Stimulated activated CD4-positive, alpha-beta T cell treated with anti-CD3 and anti-CD28 coated beads, Interleukin-4, amount 100 ng/mL, for 48 hours (primary cell): ENCODE measurements at places on chromosomes 12 and 14.

DNA sequence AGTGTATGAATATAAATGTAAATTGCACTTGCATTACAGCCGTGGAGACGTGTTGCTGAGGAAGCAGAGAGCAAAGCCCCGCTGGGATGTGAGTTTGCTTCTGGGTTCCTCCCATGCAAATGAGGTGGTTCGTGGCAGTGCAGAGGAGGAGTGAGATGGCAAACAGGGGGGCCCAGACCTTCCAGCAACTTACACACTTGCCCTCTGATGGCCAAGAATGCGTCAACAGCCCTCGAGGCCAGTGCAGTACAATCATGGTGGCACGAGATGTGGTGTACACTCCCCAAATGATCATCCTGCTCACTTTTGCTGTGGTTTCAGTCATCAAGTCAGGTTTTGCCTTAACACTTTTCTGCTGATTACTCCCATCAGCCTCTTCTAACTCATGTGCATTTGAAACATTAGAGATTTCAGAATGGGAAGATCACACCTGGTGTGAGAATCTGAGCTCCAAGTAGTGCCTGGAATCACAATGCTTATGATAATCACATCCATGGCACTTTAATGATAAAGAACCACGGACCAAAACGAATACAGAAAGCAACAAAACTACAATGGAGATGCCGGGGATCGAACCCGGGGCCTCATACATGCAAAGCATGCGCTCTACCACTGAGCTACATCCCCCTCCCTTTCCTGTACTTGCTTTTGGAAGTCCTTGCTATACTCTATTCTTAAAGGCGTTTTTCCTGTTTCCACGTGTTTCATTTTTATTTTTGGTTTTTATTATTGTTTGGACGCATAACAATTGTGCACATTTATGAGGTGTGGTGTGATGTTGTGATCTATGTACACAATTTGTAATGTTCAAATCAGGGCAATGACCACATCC is 7.0 kb upstream of the UBC start:
- DNase-seq, result peak; percentile 79

GRCh38 chr14:53127151-53127550 is 26.0 kb downstream of the DDHD1 start:
- no peak for DNase-seq

DNA sequence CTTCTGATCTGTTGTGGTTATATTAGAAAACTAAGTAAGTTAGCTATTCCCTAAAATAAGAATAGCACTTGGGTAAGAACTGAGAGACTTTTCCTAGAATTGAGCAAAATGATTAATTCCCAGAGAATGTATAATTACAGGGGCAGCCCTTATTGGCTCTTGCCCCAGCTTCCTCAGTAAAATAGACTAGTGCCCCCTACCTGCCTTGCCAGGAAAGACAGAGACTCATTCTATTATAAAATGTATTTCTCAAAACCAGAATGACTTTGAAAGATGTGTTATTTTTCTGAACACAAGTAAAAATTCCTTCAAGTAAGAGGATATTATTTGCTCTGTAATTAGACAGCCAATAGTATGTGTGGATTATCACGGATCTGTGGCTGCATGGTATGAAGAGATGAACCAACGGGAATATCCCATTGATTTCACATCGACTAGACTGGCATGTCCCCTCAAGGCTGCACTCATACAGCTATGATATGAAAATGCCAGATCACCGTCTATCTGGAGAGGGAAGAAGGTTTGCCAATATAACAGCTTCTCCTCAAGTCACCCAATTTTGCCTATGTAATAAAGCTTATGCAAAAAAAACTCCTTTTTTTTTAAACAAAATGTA is 7.4 kb upstream of the GLRX5 start:
- no peak for DNase-seq

GRCh38 chr14:99171396-99171795 is 100.6 kb downstream of the BCL11B start:
- DNase-seq, result no peak

- DNase-seq, result no peak
These were observed 38.3 kb upstream of the CATSPERB start for GRCh38 chr14:91770185-91770584.

DNA sequence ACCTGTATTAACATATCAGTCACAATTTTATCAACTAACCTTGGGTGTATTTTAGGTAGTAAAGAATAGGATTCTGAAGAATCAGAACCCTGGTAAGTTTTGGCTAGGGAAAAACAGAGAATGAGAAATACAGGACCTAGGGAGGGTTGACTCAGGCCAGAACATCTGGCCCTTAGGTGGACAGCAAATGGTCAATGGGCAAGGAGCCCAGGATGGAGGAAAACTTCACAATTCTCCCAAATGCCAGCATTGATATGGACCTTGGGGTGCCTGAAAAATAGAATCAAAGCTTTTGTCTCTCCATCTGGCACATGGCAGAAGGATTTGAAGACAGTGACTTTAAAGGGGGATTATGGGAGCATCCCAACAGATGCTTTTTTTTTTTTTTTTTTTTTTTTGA is 32.7 kb upstream of the PRPF39 start:
- no peak for DNase-seq

DNA sequence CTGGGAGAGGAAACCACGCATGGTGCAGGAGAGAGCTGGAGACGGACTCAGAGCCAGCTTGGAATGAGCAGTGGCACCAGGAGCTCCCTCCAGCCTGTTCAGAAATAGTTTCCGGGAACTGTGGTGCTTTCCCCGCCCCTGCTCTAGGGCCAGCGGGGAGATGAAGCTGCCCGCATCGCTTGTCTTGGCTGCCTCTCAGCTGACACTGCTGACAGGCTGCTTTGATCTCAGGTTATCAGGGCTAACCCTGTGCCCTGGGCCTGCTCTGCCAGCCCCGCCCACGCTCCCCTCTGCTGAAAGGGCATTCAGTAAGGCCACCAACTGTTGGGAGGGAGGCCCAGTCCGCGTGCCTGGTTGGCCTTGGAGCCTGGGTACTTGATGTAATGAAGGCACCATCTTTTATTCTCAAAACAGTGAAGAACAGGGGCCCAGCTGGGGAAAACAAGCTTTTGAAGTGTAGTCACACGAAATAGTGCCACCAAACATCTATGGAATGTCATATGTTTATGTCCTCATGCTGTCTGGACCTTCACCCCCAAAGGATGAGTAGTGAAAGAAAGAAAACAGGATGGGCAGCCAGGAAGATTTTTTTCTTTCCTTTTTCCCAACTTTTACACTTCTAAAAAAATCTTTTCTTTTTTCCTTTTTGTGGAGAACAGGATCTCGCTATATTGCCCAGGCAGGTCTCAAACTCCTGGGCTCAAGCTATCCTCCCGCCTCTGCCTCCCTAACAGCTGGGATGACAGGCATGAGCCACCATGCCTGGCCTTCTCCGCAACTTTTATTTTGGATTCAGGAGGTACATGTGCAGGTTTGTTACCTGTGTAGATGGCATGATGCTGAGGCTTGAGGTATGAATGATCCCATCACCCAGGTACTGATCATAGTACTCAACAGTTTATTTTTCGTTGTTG is 115.9 kb upstream of the TBX3 start:
- no peak for DNase-seq

- DNase-seq, result no peak
These were observed 69.9 kb upstream of the FOXN3 start for GRCh38 chr14:89486961-89487360.

DNA sequence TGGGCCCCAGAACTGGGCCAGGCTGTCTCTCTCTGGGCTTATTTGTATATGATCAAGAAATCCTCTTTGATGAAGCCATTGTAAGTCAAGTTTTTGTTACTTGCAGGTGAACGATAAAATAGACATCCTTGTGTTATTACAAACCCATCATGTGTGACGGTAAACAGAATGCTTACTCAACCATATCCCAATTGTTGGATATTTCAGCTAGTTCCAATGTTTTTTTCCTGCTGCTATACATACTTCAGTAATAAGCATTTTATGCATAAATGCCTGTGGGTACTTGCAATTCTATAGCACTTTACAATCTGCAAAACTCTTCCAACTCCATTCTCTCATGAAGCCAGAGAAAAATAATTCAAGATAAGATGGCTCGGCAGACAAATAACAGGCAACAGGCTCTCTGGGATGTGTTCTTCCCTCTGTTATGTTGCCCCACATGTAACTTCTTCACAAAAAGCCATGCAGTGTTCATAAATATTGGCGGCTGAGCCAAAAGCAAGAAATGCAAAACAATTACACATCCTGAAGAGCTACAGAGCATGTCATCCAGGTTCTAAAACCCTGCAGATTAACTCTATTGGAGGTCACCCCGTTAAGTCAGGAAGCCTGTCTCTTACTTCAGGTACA is 69.5 kb downstream of the CLMN start:
- no peak for DNase-seq

GRCh38 chr12:39782026-39782545 is 162.5 kb upstream of the ABCD2 start:
- DNase-seq, result no peak

DNA sequence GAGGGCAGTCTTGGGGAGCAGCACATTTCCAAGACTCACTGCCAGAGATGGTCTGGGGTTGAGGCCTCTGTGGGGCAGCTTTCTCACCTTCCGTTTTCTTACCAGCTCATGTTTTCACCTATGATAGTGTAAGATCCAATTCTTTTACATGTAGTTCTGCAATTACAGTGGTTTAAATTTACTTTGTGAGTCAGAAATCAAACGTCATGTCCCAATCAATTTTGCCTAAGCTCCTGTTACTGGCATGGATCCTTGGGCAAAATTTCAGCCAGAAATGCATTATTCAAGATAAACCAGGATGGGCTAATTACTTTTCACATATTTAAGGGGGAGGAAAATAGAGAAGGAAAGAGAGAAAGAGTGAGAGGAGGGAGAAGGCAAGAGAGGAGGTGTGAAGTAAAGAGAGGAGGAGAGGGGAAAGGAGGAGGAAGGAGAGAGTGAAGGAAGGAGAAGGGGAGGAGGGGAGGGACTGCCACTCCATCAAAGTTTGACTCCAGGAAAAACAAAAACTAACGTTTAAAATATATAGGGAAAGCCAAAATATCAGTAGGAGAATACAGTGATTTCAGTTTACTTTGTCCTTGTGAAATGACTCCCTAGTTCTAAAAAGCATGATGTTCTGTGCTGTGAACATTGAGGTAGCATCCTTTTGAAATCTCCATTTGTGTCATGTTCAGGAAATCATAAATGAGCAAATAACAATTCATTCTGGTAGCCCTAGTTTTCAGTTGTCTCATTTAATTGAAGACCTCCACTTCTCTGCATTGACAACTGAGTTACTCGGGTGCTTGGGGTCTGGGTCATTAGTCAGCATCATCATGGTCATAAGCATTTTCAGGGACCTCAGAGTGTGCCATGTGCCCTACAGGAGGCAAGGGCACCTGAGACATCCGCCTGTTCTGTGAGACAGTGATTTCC is 3.0 kb downstream of the BMAL2 start:
- no peak for DNase-seq

GRCh38 chr12:92421042-92421441 is 275.4 kb upstream of the BTG1 start:
- DNase-seq, result no peak

DNA sequence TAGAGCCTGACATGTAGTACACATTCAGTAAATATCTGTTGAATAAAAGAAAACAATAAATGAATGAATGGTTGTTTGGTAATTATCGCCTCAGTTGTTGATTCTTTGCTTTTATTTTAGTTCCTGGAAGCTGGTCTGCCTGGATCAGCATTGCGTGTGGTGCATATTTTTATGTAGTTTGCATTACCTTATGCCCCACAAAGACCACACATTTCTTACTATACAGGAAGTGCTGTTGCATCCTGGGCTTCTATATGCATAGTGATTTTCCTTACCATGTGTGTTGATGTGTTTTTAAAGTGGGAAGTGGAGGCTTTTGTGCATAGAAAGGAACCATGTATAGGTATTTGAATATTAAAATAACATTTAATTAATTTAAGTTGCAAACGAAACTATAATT is 43.6 kb downstream of the DYRK2 start:
- DNase-seq, result no peak

DNA sequence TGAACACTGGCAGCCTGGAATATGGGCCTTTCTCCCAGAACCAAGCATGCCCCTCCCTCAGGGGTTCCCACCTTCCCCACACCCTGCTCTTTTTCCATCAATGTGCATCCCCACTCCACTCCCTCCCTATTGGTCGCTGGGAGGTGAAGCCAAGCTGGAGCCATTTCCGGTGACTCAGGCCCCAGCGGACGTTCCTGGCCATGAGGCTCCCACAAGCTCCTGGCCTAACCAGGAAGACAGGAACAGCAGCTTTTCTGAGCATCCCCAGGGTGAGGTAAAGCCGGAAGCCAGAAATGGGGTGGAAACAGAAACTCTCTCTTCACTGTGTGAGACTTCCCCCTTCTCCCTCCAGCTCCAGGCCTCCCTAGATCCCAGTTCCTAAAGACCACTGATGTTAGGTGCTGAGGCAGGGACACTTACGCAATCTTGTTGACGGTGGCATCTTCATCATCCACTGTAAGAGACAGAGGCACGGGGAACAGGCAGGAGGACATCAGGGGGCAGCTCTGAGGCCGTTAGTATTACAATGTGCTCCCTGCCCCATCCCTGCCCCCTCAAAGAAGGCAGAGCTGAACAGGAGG is 5.1 kb downstream of the LMBR1L start:
- DNase-seq, result no peak

DNA sequence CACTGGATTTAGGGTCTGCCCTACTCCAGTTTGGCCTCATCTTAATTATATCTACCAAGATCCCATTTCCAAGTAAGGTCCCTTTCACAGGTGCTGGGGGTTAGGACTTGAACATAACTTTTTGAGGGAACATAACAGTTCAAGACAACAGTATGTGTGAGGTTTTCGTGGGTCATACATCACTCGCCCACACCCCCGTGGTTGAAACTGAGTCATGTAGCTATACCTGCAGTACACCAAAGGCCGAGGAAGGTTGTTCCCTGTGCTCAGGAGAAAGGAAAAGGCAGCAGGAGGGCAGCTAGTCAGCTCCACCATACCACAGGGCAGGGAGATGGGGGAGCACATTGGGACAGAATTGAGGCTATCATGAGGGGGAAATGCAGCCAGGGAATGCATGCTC is 167.0 kb downstream of the PPM1H start:
- DNase-seq, result peak; percentile 16

- no peak for DNase-seq
These were observed 30.6 kb downstream of the VCPKMT start for GRCh38 chr14:50085570-50086320.

- no peak for DNase-seq
These were observed 153.6 kb downstream of the MSRB3 start for GRCh38 chr12:65432114-65432513.
